ENCODE measurements at places on chromosomes 4 and X.

- no peak for DNase-seq
Observed at GRCh38 chr4:142933207-142933606, 87.1 kb upstream of the INPP4B start.

DNA sequence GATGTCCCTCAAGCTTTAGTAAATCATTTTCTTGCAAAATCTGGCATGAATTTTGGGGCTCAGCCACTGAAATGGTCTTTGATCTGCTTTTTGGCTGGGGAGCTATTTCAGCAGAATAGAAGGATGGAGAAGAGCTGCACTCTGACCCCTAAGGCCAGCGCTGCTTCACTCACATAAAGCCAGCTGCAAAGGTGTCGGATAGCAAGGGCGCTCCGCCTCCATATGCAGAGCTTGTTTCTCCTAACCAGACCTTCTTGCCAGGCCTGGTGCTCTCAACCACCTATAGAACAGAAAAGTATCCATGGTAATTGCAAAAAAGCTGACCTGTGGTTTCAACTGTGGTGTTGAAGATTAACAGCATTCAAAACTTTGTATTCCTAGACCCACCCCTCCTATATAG lies 24.1 kb upstream of the COQ2 start:
- no peak for DNase-seq

DNA sequence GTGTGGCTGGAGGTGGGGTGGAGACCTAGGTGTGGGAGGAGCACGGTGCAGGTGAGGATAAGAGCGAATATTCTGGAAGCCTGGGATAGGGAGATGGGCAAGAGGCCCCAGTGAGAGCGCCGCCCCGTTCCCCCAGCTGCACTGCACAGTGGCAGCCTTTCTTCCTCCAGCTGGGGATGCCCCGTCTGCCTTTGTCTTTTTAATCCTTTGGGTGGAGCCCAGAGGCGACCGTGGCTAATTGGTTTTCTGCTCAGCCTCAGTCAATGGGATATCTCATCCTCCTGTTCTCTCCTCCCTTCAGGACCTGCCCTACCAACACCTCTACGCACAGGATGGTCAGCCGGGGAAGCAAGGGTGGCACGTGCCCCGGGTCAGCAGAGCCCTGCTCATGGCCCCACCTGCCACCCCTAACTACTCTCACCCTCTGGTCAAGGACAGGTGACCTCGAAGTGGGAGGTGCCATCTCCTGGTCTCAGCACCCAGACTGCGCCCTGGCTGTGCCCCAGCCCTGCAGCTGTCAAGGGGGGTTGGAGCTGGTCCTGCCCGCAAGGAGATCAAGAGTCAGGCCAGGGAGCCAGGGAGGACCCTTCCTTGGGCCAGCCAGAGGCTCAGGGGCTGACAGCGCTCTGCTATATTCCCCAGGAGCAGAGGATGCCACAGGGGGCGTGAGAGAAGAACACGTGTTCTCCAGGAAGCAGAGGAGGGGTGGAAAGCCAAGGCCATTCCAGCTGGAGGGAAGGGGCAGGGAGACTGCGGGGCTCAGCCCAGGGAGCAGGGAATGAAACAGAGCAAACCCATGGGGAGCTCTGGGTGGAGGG lies 64.0 kb downstream of the ADRA2C start:
- no peak for DNase-seq

DNA sequence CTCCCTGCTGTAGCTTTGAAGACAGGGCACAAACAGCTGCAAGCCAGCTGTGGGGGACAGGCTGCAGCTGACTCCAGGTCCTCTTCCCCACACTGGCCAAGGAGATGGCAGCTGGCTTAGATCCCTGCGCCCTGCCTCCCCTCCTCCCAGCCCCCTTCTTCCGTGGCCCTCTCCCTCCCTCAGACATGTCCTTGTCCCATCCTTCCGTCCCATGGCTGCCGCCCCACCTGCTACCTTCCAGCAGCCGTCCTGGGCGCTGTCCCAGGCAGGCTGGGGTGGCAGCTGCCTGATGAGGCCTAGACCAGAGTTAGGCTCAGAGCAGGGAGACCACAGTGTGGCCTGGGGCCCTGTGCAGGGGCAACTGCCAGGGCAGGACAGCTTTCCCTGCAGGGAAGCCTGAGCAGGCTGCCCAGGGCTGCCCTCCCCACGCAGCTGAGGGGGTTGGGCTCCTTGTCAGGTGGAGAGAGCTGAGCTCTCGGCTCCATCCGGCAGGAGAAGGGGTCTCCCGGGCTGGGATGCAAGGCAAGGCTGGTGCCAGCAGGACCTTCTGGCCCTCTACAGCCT lies 3.3 kb upstream of the BGN start:
- DNase-seq = no peak

GRCh38 chr4:163554870-163555465 lies 60.5 kb downstream of the TMA16 start:
- DNase-seq = peak; percentile 21

DNA sequence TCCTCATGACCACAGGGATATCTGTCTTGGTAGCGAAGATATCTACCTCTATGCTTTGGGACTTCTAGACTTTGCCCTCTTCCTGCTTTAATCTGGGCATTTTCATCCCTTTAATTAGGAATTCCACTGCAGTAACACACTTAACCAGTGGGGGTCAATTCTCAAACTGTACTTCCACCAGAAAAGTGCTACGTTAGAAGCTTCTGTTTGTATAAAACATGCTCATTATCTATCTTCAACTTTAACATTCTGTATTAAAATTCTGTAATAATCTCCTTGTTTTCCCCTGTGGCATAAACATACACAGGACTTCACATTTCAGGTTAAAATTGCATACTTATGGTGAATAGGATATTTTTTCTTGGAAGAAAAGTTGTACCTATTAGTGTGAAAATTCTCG lies 105.6 kb downstream of the AMMECR1 start:
- no peak for DNase-seq

DNA sequence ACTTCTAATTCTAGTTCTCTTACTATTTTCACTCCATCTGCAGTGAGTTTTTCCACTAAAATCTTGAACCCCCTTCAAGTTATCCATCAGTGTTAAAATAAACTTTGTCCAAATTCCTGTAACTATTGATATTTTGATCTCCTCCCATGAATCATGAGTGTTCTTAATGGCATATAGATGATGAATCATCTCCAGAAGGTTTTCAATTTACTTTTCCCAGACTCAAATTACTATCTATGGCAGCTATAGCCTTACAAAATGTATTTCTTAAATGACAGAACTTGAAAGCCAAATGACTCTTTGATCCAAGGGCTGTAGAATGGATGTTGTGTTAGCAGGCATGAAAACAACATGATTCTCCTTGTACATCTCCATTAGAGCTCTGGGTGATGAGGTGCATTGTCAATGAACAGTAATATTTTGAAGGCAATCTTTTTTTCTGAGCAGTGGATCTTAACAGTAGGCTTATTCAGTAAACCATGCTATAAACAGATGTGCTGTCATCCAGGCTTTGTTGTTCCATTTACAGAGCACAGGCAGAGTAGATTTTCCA lies 16.1 kb upstream of the IQCM start:
- DNase-seq = no peak

DNA sequence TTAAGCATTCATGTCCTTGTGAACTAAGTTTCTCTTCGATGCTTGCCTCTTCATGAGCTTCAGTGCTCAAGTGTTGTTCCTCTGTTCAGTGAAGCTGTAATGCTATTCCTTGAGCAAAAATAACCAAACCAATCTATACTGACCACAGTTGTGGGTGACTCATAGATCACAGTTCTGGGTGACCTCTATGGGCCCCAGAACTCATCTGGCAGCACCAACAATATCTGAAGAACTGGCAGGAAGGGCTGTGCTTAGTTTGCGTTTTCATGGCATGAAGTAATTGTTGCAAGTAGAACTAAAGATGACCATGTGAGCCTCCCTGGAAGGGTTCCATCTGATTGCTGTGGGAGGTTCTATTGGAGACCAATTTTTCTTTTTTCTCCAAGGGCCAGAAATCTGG lies 106.2 kb downstream of the CCNG2 start:
- no peak for DNase-seq

DNA sequence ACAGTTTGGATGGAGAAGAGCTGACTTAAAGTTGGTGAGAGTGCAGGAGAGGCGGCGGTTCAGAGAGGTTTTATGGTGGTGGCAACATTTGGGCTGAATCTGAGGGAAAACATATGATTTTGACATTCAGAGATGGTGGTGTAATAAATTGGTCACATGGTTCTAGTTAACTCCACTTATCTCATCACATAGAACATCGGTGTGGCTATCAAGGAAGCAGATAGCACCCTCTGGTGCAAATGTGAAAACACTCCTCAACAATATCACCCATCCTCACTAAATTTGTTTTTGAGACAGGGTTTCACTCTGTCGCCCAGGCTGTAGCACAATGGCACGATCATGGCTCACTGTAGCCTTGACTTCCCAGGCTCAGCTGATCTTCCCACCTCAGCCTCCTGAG lies 28.8 kb downstream of the SUPT20HL2 start:
- DNase-seq = peak; percentile 2

DNA sequence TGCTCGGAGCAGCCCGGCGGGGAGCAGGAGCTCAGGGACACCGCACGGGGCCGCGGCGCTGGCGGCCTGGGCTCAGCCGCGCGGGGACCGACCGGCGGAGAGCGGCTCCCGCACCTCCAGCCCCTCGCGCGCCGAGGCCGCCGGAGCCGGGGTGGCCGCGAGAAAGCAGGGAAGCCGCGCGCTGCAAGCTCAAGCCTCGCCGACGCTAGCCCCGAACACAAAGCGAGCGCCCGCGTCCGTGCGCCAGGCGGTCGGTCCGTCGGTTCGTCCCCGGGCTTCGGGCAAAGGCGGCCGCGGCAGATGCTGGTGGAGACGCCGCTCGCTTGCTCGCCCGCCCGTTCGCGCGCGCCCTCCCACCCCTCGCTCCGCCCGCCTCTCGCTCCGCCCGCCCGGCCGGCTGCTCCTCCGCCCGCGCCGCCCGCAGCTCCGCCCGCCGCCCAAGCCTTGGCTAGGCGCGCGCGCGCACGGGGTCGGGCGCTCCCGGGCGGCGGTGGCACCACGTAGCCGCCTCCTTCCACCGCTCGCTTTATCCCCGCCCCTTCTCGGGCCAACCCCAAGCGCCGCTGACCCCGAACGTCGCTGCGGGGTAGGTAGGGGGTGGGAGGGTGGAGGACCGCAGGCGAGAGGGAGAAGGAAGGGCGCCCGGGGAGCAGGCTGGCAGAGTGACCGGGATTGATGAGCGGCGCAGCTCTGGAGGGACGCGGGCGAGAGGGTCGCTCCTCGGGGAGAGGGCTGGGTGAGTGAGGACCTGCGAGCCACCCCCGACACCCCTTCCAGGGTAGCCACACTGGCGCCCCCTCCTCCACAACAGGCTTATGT lies at the start of gene TSPAN5:
TSPAN5 (minus strand) TSS at position 325 of the 819 bp plus-strand sequence.
- DNase-seq = peak; percentile 19

DNA sequence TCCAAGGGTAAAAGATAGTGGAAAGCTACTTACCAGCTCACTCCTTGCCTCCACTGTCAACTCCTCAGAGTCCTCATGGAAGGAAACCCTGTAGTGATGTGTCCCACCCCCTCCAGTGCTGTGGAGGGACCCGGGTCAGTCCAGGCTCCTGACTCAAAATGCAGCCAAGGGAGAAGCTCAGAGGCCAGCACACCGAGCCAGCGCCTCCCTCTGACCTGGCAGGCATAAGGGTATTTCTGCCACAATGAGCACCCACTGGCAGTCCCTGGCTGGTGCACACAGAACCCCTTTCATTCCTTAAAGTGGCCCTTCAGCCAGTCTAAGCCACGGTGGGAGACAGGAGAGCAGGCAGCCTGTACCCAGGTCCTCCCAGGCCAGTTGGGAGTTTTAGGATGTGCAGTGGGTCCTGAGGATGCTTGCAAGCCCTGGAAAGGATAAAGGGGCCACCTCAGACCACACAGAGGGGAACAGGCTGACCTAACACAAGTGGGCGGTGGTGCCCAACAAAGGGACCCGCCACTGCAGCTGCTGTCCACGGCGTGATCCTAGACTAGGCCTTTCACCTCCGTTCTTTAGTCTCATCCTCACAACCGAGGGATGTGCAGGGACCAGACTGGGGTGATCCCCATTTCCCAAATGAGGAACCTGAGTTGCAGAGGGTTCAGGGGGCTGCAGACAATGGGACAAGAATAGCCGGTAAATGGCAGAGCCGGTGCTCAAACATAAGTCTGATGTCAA lies 5.7 kb downstream of the JAKMIP1 start:
- DNase-seq = no peak

DNA sequence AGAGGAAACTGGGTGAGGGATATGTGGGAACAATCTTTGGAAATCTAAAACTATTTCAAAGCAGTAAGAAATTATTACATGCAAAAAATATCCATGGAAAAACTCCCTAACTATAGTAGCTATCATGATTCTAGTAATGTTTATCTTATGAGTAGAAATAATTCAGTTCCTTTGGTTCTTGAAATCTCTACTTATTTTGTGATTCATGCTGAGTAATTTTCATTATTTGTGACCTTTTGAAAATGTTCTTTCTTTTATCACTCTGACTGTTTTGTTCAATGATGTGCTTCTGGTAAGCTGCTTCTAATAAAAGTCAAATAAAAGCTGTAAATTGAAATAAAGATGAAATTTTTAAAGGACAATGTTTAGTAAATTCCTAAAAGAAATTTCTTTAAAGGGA lies 40.4 kb upstream of the MAGEB10 start:
- no peak for DNase-seq
